NCI-H524 (cell line): ENCODE measurements at places on chromosomes 7 and 10.

DNA sequence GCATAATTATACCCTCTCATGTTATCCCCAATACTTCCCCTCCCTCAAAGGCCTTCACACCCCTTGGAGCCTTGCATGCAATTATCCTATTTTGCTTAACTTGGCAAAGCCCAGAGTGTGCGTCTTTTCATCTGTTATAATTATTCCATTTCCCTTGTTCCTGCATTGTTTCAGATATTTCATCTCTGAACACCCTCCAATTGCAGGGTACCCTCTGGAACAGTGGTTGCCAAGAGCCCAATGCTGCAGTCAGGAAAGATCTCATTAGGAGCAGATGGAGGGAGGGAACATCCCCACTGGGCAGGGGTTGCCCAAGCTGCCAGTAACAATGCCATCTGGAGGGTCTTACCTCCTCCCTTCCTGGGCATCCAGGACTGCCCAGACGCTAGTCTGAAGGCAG is 18.4 kb upstream of the GOLGA7B start:
- DNase-seq, result peak; percentile 58

DNA sequence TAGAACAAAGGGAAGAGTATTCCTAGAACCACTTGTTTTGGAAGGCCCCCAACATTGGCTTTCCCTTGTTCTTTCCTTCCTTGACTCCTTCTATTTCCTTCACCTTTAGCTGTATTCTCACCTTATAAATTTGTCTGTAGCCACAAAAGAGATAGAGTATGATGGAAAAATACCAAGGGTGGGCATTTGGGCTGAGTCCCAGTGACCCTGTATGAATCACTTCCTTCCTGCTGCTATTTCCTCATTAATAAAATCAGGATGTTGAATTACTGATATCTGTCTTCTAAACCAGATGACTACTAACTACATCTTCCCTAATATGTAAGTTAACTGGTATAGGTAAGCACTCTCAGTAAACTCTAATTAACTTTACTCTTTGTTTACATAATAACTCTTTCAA is 55.1 kb downstream of the IFIT5 start:
- DNase-seq, result no peak

DNA sequence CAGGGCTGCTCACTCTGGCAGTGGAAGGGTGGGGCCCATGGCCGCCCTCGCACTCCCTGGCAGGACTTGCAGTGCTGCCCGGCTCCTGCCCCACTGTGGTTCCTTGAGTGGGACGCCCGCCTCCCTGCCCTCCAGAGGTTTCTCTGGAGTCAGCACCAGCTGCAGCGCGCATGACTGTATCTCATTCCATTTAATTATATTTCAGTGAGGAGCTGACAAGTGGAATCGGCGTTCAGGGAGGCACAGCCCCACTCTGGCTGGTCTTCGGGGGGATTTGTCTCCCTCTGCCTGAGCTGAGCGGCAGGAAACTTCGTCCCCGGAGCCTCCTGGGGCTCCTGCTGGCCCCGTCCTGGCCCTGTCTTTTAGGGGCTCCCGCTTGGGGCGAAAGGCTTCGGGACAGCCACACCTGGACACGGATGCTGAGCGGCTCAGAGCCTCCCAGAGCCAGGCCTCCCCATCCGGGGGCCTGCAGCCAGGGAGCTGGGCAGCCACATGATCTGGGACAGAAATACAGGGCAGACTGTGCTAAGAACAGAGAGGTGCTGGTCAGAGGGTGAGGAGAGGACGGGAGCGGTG is 75.3 kb upstream of the NKX6-2 start:
- DNase-seq, result no peak

DNA sequence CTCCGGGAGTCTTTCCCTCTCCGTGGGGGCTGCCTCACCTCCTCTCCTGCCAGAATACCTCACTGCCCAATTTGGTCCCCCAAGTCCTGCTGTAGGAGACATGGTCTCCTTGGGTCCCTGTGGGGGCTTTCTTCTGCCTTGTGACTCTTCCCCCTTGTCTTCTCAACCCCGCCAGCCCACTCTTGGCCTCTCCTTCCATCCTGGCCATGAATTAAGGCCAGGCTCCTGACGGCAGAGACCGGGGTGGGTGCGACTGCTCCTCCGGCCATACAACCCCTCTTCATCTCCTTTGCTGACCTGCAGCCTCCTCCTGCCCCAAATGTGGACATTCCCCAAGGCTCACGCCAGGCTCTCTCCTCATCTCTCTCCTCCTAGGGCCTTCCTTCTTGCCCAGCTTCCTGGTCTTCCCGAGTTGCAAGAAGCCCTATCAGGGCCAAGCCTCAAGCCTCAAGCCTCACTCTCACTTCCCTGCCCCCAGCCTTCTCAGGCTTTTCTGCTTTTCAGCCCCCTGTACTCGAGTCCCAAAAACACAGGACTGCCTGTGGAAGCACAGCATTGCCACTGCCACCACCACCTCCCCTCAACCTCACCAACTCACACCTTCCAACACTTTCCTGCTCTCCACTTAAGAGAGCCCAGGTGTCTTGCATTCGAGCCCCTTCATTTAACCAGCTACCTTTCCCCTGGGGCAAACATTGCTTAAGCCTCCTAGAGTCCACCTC is 1.3 kb downstream of the PNLIPRP2 start:
- no peak for DNase-seq

- DNase-seq, result no peak
These were observed 1270.2 kb upstream of the SORCS1 start for GRCh38 chr10:108434559-108435252.

DNA sequence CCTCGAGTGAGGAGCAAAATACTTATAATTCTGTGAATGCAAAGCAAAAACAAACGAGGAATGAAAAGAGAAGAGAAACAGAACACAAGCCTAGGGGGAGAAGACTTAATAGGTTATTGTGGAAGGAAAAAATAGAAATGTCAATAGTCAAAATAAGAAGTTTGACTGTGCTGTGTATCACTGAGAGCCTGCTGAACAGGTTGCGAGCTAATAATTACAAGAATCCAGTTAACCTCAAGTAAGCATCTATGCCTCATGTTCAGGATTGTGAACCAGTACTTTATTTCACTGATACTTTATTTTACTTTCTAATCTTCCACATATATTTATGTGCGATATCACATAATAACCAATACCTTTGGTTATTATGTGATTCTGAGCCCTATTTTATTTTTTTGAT is 316.7 kb downstream of the OTUD1 start:
- no peak for DNase-seq

GRCh38 chr7:121504482-121504881 is 108.4 kb upstream of the FAM3C start:
- DNase-seq, result no peak

DNA sequence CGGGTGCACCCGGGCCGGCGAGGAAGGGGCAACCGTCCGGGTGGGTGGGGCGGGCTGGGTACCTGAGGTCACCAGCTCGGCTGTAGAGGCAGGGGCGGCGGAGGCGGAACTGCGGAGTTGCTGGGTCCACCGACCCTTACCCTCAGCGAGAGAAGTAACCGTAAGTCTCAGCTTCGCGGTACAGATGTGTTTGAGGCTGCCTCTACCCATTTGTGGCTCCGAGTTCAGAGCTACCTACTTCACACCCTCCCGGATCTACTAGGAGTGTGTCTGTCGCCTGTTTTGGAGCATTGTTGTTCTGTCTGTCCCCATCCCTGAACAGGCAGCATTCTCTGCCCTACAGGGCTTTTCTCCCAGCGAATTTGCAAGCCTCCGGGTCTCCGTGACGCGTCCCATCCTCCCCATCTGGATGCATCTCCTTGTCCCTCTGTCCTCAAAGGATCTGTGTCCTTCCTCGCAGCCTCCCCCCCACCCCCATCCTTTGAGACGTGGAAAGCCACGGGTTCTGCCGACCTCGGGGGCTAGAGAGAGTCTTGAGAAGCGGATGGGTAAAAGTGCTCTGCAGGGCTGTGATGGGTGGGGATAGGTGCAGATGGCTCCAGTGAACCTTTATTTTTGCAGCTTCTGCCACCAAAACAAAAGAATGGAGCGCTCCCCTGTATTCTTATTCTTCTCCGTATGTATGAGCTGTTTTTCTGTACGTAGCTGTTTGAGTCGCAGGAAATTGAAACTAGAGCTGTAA is 757 bp downstream of the ANKIB1 start:
- peak; percentile 61 for DNase-seq

GRCh38 chr7:123692471-123692877 is 36.8 kb downstream of the LMOD2 start:
- DNase-seq, result no peak

DNA sequence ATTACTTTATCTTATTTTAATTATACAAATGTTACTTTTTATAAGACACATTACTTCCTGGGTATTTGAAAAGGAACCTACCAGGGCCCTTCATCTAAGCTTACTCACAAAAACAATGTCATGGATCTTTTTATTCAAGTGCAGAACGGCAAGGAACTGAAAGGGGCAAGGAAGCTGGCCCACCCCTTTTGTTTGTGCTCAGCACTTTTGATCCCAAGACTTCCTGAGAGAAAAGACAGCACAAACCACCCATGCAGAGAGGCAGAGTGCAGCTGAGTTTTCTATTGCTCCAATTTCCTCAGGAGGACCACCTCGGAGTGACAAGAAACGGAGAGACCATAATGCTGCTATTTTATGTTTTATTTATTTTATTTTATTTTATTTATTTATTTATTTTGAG is 232.0 kb upstream of the NRP1 start:
- DNase-seq, result no peak

- no peak for DNase-seq
These were observed 32.9 kb downstream of the PHTF2 start for GRCh38 chr7:77831481-77831880.

DNA sequence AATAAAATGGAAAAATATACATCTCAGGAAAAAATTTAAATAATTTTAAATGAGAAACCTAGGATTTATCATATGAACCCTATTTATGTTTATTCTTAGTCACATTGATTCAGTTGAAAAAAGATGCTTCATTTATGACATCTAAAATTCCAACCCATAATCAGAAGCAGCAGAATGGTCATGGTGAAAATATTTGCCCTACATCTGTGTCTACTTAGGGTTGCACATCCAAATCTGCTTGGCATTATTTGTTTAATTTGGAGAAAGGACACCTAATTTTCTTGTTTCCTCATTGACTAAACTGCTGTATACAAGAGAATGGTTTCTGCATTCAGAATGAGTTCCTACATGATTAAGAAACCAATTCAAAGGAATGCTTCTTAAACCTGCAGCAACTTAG is 72.9 kb upstream of the SKAP2 start:
- DNase-seq, result no peak

DNA sequence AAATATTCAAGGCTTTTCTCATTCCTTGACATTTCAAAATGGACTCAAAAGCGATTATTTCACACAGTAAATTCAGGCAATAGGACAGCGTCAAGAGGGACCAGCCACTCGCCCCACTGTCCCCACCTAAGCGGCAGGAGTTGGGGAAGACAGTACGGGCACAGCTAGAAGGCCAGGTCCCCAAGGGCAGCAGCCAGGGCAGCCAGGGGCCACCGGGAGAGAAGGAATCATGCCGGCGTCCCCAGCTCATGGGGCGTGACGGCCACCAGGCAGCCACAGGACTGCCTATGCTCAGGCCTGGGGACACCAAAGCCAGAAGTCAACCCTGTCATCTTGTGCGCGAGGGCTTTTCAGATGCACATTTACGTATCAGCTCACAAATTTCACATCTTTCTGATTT is 225.7 kb upstream of the PPP2R2D start:
- DNase-seq, result no peak

DNA sequence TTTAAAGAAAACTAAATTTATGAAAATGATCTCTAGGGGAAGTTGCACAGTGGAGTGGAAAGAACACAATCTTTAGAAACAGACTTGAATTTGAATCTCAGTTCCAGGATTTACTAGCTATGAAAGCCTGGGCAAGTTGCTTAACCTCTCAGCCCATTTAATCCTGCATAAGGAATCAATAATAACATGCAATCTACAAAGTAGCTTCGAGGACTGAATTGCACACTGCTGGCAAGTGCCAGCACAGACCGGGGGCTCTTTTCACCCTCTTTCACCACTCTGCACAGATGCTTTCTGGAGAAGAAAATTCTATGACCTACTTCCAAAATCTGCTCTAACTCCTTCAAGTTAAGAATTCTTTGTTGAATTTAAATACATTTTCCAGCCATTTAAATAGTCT is 63.4 kb upstream of the ANK3 start:
- no peak for DNase-seq

DNA sequence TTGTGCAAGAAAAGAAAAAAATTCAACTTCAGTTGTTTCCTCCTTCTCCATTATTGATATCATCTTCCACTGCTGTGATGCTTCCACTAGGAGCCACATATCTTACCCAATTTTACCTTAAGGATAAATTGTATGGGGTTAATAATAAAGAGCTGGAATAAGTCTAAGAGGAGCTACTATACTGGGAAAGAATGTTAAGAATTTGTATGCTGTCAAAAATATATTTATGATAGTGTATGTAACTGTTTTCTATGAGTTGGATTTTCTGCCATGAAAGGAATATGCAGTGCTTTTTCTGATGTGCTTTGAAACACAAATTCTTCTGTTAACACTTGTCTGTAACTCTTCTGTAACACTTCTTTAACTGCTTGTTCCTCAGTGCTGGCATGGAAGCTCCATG is 219.1 kb downstream of the VTI1A start:
- no peak for DNase-seq

DNA sequence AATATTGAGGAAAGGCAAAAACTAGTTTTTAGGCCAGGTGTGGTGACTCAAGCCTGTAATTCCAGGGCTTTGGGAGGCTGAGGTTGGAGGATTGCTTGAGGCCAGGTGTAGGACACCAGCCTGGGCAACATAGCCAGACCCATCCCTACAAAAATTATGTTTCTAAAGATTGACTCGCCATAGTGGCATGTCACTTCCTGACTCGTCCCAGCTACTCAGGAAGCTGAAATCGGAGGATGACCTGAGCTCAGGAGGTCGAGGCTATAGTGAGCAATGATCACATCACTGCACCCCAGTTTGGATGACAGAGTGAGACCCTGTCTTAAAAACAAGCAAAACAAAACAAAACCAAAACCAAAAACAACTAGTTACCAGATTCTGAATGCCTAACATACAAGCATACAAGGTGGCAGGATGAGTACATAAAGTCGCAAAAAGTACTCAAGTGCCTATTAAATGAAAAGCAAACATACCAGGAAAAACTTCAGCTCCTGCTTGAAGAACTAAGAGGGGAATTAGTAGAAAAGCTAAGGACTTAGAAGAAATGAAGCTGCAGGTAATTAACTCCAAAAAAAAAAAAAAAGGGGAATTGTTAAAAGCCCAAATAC is 14.1 kb downstream of the ZNF398 start:
- DNase-seq, result no peak

GRCh38 chr7:135672560-135673359 is 10.4 kb downstream of the STMP1 start:
- peak; percentile 11 for DNase-seq
